Activated naive CD4-positive, alpha-beta T cell treated with anti-CD3 and anti-CD28 coated beads for 36 hours (primary cell): ENCODE measurements at places on chromosomes 4 and X.

DNA sequence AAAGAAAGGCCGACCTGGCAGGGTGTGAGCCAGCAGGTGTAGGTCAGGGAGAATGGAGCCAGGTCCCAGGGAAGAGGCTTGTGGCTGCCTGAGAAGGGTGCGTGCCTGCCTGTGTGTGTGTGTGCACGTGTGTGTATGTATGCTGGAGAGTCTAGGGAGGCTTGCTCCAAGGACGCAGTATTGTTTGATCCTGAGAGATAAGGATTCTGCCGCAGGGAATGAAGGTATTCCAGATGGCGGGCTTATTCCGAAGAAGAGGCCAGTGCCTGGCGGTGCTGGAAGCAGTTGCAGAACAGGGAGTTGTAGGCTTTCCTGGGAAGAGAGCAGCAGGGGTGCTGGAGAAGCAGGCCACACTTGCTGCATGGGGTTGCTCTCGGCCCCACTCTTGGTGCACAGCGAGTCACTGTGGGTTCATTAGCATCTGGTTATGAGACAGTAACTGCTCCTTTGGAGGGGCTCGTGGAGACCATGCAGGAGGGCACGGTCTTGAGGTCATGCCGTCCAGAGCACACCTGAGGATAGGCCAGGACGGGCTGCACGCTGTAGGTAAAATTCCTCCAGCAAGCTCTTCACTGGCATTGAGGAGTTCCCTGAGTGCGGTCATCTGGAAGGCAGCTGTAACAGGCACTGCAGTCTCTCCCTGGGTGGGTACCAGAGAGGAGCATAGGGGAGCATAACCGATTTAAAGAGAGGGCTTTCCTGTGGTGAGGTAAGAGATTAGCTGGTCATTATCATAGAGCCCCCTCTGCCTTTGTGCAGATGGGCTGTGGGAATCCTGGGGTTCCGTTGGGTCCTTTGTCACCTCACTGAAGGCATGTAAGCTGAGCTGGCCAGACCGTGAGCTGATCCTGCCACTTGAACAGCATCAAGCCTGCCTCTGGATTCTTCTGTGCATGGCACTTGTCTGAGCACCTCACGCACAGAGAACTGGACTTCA is 29.9 kb upstream of the MSANTD1 start:
- no peak for DNase-seq

DNA sequence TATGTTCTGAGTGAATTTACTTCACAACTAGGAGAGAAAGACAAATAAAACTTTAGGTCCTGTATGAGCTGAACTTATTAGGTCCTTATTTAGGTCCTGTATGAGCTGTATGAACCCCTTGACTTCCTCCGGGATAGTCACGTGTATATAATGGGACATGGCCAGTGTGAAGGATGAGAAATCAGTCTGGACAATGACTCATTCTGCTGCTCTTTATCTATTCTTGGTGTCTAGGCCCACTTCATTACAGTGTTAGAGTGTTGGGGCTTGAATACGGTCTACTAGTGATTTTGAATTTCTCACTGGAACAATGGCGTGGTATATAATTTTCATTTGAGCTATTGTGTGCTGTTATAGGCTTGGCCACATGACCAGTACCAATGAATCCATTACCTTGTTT is 21.9 kb downstream of the STK26 start:
- DNase-seq = no peak

- DNase-seq = no peak
These were observed 142.0 kb upstream of the NUDT6 start for GRCh38 chr4:123064390-123064789.

DNA sequence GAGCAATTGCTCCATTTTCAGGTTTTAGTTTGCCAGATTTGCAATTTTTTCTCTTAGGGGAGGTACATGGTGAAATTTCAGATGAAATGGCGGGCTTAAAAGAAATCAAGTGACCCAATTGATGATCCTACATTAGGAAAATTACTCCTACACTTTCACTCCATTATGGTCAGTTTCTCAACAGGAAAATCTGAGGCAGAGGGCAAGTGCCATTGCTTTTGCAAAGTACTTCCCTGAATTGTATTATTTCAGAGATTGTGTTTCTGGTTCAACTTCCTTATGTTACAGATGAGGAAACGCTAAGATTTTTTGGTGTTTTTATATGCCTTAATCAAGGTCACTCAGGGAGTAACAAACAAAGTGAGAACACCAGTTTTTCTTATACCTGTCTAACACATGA is 302.2 kb downstream of the ARAP2 start:
- DNase-seq = no peak

- no peak for DNase-seq
These were observed 271.2 kb upstream of the TENM3 start for GRCh38 chr4:181971973-181972372.

- DNase-seq = no peak
These were observed 341.4 kb downstream of the PACRGL start for GRCh38 chr4:21041708-21042107.

DNA sequence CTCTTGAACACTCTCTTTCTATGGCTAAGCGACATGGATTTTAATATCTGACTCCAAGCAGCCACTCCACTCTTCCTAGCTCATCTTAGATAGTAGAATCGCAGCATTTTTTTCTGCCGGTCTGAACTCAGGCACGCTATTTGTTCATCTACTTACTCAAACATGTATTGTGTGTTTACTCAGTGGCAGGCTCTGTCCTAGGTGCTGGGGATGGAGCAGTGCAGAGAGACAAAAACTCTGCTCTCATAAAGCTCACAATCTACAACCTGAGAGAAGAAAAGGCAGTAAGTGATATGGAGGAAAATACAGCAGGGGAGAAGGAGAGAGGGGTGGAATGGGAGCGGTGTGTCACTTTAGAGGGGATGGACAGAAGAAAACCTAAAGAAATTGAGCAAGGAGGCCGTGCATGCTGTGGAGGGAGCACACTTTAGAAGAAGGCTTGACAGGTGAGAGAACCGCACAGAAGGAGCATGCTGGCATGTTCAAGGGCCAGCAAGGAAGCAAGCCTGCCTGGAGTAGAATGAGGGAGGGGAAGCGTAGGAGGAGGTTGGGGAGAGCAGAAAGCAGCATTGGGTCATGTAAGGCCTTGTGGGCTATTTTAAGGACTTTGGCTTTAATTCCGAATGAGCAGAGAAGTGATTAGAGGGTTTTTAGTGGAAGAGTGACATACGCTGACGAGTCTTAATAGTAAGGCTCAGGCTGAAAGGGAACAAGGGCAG is 132.0 kb downstream of the ANK2 start:
- DNase-seq = no peak

- no peak for DNase-seq
These were observed 13.4 kb upstream of the PAPSS1 start for GRCh38 chr4:107733431-107733925.

GRCh38 chrX:920234-920799 is 289.7 kb downstream of the SHOX start:
- no peak for DNase-seq

DNA sequence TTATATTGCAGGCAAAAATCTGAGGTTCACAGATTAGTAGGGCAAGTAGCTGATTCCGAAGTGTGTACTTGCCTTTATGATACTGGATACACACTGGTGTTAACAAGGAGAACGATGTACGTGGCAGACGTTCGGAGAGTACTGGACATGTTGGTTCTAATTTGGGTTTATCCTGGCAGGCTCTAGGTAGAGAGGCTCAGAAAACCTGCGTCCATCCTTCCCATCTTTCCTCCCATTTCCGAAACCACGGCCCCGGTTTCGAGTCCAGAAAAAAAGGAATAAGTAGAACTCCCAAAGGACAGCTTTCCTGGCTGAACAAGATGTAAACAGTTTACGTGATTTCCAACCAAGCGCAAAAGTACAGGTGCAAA is 351 bp upstream of the SLC30A9 start:
- no peak for DNase-seq
